ENCODE measurements at places on chromosomes 2 and 18. TPM values are rescaled to one million over a fixed set of nuclear protein-coding genes. Genes with fewer than 3 reads are reported as not detected.

- H3K4me1 ChIP-seq: no peaks in the 10 kb centered on the region
- no peak for DNase-seq
- no peaks in the 10 kb centered on the region for H3K36me3 ChIP-seq
- H3K27ac ChIP-seq: no peak overlapping the region
- peaks cover 88% of the 10 kb centered on the region for H3K27me3 ChIP-seq
Observed at GRCh38 chr2:23619941-23620340, 235.0 kb downstream of the KLHL29 start.

DNA sequence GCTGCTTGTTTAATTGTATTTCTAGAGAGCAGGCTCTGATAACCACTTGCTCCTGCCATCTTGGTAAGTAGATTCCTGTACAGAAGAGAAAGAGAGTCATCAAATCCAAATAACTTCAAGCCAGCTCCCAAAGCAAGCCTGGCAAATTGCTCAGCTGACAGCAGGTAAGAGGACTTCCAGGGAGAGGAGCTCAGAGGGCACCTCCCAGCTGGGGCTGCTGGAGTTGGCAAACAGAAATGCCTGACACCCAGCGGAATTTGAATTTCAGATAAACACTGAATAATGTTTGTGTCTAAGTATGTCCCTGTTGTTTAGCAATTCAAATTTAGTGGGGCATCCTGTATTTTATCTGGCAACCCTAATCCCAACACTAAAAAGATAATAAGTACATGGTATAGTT is 86.2 kb downstream of the MYL12B start:
- no peak overlapping the region for H3K27ac ChIP-seq
- no peaks in the 10 kb centered on the region for H3K36me3 ChIP-seq
- no peak for DNase-seq

DNA sequence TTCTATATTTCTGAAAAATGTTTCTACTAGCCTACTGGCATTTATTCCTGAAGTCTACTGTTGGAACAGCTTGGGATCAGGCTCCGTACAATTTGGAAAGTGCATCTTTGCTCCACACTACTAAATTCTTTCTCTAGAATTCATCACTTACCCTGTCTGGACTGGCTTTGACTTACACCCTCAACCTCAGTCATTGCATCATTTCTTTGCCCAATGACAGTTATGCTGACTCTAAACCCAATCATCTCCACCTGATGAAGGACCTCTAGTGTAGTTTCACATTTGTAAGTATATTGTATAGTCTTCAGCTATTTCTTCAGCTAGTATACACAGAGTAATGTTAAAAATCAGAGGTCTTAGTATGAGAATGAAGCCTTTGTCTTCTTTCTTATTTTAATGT is 359.6 kb upstream of the MC4R start:
- H3K27ac ChIP-seq: no peak overlapping the region
- no peaks in the 10 kb centered on the region for H3K36me3 ChIP-seq
- DNase-seq: no peak
- no peak overlapping the region for H3K4me3 ChIP-seq
- H3K4me1 ChIP-seq: no peaks in the 10 kb centered on the region

DNA sequence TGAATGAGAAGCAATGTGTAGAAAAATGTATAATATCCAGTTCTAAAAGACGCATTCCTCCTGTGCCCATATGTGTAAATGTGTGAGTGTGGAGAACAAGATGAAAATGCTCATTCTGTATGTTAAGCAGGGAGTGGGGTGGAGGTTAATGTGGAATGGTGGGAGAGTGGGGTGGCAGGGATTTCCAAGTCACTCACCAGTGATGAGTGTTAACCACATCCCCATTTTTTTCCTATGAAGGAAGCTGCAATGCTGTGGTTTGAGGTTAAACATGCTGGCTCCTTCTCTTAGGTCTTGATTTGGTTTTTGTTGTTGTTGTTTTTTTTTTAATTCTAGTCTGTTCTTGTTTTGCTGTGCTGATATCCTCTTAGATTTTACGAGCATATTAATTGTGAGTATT is 169.4 kb downstream of the NEDD4L start:
- H3K4me3 ChIP-seq: no peak overlapping the region
- no peaks in the 10 kb centered on the region for H3K27me3 ChIP-seq
- peaks cover 15% of the 10 kb centered on the region for H3K4me1 ChIP-seq

GRCh38 chr2:42107249-42108042 is 59.6 kb downstream of the PKDCC start:
- no peak for DNase-seq
- no peaks in the 10 kb centered on the region for H3K36me3 ChIP-seq

DNA sequence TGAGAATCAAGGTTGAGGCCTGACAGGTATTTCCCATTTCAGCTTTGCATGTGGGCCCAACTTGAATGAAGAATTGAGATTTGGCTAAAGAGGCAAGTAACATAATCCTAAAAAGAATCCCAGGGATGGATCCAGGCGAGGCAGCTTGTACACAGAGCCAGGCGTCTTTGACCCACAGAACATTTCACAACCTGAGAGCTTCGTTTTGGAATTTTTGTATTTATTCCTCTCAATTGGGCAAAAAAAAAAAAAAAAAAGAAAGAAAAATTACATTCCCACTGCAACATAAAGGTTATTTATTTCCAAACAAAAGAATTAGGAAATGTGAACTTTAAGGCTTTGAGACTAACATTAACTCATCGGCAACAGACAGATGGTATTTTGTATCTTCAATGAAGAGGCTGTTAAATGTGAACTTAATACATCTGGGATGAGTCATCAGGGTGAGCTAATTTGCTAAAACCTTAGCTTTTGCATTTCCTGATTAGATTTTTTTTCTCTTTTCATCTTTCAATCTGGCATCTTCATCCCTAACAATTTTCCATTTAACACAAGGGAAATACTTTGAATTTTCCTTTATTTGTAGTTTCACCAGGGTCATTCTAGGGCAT is 478.5 kb upstream of the TNP1 start:
- DNase-seq: no peak
- H3K27me3 ChIP-seq: no peaks in the 10 kb centered on the region
- H3K4me3 ChIP-seq: no peak overlapping the region
- no peaks in the 10 kb centered on the region for H3K4me1 ChIP-seq

DNA sequence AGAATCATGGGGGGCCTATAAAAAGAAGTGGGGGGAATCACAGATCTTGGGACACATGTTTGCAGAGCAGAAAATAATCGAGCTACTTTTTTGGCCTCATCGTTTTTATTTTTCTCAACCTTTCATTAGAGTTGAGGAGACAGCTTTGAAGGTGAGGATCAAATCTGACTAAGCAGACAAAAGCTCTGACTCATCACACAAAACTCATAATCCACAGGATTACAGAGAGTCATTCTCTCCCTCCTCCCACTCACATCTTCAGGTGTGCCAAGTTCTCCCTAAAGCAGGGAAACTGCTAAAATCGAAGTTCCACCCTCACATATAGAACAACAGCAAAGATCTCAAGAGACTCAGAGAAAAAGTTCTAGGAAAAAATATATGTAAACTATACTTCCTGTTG is 15.6 kb downstream of the BAZ2B start:
- no peak overlapping the region for H3K27ac ChIP-seq
- H3K27me3 ChIP-seq: no peaks in the 10 kb centered on the region
- H3K36me3 ChIP-seq: no peaks in the 10 kb centered on the region
- no peak overlapping the region for H3K4me3 ChIP-seq

The C2orf92 gene
- total RNA-seq: 4.5 TPM

GRCh38 chr2:233936089-233936488 is 18.9 kb downstream of the TRPM8 start:
- no peaks in the 10 kb centered on the region for H3K36me3 ChIP-seq
- no peak overlapping the region for H3K27ac ChIP-seq

DNA sequence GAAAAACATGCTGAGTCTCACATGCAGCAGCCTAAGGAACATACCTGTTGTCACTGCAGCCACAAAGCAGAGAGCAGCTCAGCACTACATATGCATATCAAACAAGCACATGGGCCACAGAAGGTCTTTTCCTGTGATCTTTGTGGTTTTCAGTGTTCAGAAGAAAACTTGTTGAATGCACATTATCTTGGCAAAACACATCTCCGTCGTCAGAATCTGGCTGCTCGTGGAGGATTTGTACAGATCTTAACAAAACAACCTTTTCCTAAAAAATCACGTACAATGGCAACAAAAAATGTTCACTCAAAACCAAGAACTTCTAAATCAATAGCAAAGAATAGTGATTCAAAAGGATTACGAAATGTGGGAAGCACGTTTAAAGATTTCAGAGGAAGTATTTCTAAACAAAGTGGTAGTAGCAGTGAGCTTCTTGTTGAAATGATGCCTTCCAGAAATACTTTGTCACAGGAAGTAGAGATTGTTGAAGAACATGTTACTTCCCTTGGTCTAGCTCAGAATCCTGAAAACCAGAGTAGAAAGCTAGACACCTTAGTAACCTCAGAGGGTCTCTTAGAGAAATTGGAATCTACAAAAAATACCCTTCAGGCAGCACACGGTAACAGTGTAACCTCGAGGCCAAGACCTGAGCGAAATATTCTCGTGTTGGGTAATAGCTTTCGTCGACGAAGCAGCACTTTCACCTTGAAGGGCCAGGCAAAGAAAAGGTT is 34.1 kb downstream of the ZNF407 start:
- no peak overlapping the region for H3K27ac ChIP-seq
- no peaks in the 10 kb centered on the region for H3K4me1 ChIP-seq
- no peak for DNase-seq
- H3K4me3 ChIP-seq: no peak overlapping the region

DNA sequence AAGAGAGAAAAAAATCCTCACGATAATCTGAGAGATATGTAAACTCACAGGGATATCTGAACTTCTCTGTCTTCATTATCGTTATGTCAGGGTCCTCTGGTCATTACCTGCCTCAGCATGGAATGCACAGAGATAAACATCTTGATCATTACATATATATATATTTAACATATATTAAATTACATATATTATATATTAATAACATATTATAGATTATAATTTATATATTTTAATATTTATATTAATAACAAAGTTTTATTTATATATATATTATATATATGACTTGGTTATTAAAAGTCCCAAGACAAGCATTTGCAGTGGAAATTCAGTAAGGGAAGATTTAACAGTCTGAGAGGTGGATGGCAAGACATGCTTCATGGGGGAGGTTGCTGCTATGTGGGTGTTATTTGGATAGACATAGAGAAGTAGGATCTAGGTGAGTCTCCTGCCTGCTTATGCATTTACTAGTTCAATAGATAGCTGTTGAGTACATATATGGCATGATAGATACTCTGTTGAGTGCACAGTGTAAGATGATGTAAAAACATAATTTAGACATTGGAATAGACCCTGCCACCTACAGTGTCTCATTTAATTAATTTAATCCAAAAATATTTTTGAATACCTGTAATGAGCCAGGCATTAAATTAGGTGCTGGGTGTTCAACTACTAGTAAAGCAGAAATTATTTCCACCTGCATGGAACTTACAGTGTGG is 255.2 kb downstream of the RAD51AP2 start:
- H3K4me1 ChIP-seq: no peaks in the 10 kb centered on the region
- no peaks in the 10 kb centered on the region for H3K36me3 ChIP-seq
- H3K27me3 ChIP-seq: no peaks in the 10 kb centered on the region
- no peak overlapping the region for H3K27ac ChIP-seq

The GNAL gene
- not detected for total RNA-seq

DNA sequence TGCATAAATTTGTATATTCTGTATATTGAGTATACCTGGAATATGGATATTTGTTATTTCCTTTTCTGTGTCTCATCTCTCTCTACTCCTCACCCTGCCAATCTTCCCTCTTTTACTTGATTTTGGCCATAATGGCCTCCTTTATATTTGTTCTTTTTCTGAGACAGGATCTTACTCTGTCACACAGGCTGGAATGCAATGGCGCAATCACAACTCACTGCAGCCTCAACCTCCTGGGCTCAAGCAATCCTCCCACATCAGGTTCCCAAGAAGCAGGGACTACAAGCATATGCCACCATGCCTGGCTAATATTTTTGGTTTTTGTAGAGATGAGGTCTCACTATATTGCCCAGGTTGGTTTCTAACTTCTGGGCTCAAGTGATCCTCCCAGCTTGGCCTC is 30.5 kb downstream of the PREPL start:
- DNase-seq: no peak
- no peaks in the 10 kb centered on the region for H3K4me1 ChIP-seq
- H3K36me3 ChIP-seq: peaks cover 47% of the 10 kb centered on the region
- H3K27me3 ChIP-seq: no peaks in the 10 kb centered on the region

The GALNT14 gene
- not detected for total RNA-seq

DNA sequence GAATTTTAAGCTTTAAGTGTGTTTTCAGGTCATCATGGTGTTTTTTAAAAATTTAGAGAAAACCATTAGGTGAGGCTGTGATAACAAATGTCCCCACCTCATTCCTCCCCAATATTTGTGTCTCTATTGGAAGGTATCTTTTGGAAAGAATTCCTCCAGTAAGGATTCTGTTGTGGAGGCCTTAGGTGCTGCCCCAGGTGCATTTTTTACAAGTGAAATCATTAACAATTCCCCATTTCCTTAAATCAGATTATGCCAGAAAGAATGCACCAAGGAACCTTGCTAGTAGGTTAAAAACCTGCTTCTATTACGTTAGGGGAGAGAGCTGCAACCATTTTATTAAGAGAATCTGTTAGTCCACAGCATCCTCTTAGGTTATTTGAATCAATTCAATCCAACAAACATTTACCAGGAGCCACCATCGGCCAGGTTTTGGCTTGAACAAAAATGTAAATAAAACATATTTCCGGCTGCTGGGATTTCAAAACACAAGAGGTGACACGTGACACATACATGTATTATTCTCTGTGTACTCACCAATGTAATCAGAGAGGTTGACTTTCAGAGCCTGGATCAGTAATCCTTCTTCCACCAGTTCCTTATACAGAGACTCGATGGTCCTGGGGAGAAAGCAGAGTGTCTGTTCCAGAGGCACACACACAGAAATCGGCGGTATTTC is 112.5 kb upstream of the ASB18 start:
- H3K36me3 ChIP-seq: no peaks in the 10 kb centered on the region
- no peaks in the 10 kb centered on the region for H3K27me3 ChIP-seq
- no peaks in the 10 kb centered on the region for H3K4me1 ChIP-seq
- no peak overlapping the region for H3K4me3 ChIP-seq

The PEX13 gene
- 21.6 TPM for total RNA-seq

The DPP10 gene
- total RNA-seq: not detected

- H3K36me3 ChIP-seq: no peaks in the 10 kb centered on the region
- no peak overlapping the region for H3K27ac ChIP-seq
- no peaks in the 10 kb centered on the region for H3K4me1 ChIP-seq
Observed at GRCh38 chr2:72778410-72778809, 47.4 kb downstream of the EXOC6B start.

- no peak overlapping the region for H3K4me3 ChIP-seq
- no peaks in the 10 kb centered on the region for H3K27me3 ChIP-seq
- no peaks in the 10 kb centered on the region for H3K4me1 ChIP-seq
Observed at GRCh38 chr2:182521453-182522404, 94.9 kb upstream of the PDE1A start.

DNA sequence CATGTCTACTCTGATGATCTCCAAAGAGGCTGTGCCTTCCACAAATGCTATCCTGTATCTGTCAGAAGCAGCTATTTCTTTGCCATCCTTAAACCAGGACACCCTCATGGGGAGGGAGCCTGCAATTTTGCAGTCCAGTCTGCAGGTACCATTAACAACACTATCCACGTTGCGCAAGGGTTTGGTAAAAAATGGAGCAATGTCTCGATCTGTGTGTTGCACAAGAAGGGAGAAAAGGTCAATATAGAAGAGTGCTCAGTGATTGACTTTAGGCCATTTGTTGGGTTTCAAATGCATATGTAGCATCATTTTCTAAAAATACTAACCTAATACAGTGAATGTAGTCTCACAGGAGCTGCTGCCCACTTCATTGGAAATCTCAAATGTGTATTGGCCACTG is 74.3 kb downstream of the TTN start:
- H3K4me1 ChIP-seq: no peaks in the 10 kb centered on the region
- H3K27ac ChIP-seq: no peak overlapping the region
- H3K4me3 ChIP-seq: no peak overlapping the region
- 0 out of 3 replicates have a peak, but pooled peaks cover 6% of the 10 kb centered on the region for H3K27me3 ChIP-seq
- no peak for DNase-seq
- no peaks in the 10 kb centered on the region for H3K36me3 ChIP-seq

The NTSR2 gene
- total RNA-seq: not detected

The MAP3K19 gene
- not detected for total RNA-seq
